ENCODE measurements at places on chromosomes 7 and 10.

DNA sequence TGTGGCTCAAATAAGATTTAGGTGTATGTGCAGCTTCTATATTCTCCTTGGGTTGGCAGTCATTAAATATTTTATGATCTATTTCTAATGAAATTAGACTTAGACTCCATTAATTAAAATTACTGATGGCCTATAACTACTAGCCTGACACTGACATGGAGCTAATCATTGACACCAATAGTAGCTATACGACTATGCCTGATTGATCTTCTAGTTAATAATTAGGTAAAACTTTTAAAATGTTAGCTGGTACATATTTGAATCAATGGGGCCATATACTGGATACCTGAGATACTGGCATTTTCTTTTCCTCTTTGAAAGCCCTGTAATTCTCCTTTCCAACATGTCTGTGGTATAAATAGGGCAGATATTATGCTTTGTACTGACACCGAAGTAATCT is 14.4 kb downstream of the WEE2 start:
- no peak for DNase-seq

DNA sequence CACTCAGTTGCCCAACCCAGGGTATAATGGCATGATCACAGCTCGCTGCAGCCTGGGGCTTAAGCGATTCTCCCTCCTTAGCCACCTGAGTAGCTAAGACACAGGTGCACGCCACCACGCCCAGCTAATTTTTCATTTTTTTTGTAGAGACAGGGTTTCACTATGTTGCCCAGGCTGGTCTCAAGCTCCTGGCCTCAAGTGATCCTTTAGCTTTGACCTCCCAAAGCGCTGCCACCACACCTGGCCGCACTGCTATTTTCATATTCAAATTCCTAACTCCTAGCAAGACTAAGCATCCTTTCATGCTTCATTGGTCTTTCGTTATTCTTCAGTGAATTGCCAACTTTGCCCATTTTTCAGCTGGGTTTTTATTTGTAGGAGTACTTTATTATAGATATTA is 30.4 kb upstream of the DAGLB start:
- no peak for DNase-seq

DNA sequence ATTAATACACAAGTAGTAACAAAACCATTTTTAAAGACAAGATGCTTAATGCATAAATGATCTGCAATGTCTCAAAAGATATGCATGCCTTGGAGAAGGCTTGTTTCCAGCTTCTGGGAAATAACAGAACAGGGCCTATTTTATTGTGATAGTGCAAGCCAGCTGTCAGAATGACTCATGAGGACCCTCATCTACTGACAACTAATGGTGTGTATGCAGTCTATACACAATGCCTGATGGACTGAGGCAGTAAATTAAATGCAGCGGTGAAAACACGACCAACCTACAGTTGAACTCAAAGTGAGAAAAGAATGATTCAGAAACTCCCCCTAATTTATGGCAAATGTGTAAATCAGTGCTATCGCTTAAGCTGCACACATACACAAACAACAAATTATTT is 46.3 kb downstream of the VPS41 start:
- DNase-seq: no peak

- DNase-seq: no peak
Observed at GRCh38 chr7:16592395-16592794, 53.2 kb downstream of the ANKMY2 start.

DNA sequence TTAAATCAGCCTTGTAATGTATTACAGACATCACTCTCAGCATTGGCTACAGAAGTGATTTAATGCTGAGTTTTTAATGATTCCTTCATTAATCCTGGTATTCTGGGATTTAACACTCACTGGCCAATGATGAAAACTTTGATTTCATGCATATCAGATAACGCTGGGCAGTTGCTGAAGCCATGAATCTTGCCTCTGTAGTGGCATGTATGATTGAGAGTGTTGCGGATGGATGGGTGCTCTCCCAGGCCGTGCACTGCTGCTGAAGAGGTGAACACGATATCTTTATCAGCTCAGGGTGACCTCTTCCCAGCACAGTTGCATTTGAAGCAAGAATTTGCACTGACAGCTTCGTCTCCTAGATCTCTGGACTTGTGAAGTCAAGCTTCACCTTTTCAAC is 168.7 kb downstream of the LRRC4 start:
- DNase-seq: no peak
